ENCODE measurements at places on chromosomes 7 and 10.

DNA sequence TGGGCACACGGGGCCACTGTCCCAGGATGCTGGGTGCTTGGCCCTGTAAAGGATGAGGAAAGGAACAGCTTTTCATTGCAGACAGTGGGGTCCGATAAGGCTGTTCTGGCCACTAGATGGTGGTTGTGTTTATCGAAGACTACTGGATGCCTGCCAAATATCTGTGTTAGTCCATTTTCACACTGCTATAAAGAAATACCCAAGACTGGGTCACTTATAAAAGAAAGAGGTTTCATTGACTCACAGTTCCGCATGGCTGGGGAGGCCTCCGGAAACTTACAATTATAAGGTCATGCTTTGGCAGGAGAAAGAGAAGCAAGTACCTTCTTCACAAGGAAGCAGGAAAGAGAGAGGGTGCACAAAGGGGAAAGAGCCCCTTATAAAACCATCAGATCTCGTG, 32.2 kb upstream of the GARS1 start:
- DNase-seq, result no peak

DNA sequence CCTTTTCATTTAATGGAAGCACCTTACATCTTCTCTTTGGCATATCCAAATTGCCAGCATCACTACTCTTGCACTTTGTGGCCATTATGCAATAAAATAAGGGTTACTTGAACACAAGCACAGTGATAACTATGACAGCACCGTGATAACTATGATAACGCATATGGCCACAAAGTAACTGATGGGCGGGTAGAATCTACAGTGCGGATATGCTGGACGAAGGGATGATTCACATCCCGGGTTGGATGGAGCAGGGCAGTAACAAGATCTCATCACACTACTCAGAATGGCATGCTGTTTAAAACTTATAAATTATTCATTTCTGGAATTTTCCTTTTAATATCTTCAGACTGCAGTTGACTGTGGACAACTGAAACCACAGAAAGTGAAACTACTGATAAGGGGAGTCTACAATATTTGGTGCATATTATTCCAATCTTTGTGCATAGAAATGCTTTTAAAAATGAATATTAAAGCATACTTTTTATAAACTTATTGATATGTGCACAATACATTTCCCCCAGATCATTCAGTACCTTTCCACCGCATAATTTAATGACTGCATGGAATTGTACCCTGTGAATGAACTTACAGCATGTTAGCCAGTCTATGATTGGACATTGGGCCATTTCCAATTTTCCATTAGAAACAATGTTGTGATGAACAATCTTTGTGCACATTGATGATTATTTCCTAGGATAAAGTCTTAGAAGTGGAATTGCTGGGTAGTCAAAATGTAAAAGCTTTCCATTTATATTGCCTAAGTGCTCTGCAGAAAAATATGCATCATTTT, 136.4 kb downstream of the WNT2 start:
- no peak for DNase-seq

- DNase-seq, result no peak
Observed at GRCh38 chr7:146136357-146136875, 19.8 kb downstream of the CNTNAP2 start.

- no peak for DNase-seq
Observed at GRCh38 chr7:21616091-21616490, 73.3 kb downstream of the DNAH11 start.

DNA sequence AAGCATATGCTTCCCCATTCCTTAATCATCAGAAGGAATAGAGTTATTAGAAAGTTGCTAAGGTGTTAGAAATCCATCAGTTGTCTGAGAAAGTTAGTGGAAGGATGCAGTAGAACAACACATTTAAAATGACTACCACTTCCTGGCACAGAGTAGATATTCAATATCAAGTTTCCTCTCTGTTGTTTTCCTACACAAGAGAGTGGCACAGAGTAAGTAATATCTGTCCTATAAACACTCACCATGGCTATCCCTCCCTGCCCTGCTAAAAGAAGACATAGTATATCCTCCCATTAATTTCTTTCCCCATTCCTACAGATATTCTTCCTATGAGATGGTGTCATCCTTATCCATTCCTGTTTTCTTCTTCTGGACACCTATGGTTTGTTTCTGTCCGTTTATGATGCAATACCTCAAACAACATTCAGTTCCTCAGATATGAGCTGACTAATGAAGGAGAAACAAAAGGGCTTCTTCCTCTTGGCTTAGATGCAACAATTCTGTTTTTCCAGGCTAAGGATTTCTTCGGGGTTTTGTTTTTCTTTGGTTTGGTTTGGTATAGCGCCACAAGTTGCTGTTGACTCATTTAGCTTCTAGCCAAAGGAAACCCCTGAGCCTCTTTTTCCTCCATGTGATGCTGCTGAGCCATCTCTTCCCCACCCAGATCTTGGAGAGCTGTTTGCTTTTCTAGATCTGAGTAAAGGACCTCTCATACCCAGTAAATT, 32.9 kb upstream of the BPGM start:
- no peak for DNase-seq

GRCh38 chr7:4638781-4639575, 43.1 kb upstream of the FOXK1 start:
- DNase-seq, result no peak

GRCh38 chr10:69434169-69434568, 17.1 kb upstream of the TSPAN15 start:
- DNase-seq, result no peak

All from GM12864 (cell line).